ENCODE measurements at places on chromosomes 3 and 15.

GRCh38 chr3:94269763-94270162, 206.9 kb downstream of the NSUN3 start:
- DNase-seq = no peak

DNA sequence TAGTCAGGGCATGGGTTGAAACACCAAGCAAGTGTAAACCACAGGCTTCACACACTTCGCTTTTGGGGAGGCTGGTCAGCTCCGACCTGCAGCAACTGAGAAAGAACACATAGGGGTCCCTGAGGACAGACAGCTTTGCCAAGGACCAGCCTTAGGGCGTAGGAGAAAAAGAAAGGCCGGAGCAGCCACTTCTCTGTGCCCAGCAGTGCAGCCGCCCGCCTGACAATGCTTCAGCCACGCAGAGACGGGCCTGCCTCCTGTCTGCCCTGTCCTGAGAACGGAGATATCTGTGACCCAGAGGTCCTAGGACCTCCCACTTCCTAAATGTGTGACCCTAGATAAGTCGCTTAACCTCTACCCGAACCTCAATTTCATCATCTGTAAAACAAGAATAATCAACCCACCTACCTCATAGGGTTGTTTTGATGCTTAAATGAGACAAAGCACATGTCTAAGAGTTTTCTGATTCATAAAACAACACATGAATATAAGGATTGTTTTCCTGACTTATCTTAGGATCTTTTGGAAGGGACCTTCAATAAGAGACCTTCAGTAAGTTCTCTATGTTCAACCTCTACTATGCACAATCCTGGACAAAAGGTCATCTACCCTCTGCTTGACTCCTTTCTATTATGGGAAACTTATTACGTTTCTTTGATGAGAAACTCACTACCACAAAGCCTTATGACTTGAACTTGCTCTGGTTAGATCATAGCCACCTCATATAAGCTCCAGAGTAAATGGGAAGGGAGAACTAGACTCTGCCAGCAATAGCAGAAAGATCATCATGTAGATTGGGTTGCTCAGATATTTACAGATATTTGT, 32.9 kb upstream of the RFTN1 start:
- DNase-seq = no peak

GRCh38 chr15:92161039-92161670, 232.5 kb upstream of the ST8SIA2 start:
- DNase-seq = no peak

DNA sequence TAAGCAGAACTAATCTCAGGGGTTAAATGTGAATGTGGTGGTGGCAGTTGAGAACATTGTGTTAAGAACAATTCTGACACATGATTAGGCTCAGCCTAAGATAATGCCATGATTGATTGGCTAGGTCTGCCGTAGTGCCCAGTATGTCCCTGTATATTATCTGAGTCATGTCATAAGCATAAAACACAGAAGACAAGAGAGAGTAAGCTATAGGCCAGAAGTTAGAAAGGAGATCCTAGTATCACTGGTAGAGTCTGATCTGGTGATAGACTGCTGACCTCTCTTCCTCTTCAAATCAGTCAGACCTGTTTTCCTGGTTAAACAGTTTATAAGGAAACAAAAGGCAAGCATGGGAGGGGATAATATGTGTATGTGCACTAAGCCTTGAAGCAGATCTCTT, 30.1 kb upstream of the ATP8B4 start:
- no peak for DNase-seq

DNA sequence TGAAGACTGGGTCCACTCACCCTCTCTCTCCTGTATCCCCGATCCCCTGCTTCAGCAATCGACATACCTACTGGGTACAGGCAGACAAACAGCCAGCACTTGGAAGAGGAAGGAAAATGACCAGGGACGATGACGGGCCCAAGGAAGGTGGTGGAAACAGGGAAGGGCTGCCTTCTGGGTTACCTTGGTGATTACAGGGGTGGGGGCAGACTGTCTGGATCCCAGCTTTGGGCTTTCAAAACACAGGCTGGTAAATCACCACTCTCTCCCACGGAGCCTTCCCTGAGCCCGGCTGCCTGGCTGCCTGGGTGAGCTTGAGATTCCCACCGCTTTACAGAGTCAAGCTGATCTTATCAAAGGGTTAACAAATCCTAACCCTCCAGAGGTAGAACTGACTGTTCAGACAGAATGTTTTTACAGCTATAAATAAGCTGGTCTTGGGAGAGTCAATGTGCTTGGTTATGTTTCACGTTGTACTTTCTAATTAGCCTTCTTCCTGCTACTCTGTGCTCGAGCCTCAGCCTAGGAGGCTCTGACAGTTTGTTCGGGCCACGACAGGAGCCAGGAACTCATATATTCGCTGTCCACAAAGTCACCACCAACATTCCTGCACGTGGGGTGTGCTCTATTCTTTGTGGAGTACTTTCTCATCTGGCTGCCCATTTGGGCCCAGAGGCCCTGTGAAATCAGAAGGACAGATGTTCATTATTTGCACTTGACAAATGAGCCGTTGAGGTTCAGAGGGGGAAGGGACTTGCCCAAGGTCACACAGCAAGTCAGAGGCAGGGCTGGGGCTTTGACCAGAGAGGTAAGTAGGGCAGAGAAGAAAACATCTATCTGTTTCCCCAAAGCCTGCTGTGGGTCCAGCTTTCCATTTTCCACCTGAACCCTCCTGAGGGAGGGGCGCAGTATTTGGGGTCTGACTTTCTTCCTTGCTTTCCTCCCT, 63.5 kb downstream of the FEM1B start:
- DNase-seq = no peak

- DNase-seq = no peak
Measured at GRCh38 chr3:51385621-51386091, 565 bp downstream of the MANF start.

Measured in NCI-H1417 treated with DMSO at 0.1 percent for 48 hours (cell line).